ENCODE measurements at places on chromosomes 13 and 19.

DNA sequence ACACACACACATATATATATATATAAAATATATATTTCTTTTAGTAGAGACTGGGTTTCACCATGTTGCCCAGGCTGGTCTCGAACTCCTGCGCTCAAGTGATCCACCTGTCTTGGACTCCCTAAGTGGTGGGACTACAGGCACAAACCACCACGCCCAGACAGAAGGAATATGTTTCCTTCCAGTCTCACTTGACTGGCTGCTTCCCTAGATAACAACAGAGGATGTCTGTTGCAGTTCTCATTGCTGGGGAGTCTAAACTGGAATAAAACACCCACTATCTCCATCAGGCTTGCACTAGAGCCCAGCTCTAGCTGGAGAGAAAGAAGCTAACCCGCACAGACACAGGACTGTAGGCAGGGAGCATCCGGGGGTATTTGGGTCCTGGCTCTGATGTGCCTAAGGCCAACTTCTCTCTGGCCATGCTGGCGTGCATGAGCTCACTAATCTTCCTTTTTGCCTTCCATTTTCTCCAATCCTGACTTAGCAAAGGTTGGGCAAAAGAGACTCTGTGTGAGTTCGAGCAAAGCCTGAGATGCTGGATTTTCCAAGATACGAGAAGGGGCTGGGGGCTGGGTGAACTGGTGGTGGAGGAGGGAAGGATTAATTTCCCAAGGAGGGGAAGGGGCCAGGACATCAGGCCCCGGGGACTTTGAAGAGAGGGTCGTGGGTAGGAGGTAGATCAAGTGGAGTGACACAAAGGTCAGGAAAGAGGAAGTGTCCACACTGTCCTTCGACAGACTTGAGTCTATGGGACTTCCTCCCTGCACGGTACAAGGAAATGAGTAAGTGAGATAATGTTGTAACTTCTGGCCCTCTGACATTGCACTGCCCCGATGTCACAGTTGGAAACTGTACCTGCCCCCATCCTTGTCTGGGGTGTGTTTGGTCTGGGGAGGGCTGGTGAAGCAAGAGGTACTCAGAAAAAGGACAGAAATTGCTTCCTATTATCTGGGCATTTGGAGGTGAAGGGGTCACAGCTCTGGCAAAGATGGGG, 22.5 kb upstream of the ALOX5AP start:
- DNase-seq = peak; percentile 32

DNA sequence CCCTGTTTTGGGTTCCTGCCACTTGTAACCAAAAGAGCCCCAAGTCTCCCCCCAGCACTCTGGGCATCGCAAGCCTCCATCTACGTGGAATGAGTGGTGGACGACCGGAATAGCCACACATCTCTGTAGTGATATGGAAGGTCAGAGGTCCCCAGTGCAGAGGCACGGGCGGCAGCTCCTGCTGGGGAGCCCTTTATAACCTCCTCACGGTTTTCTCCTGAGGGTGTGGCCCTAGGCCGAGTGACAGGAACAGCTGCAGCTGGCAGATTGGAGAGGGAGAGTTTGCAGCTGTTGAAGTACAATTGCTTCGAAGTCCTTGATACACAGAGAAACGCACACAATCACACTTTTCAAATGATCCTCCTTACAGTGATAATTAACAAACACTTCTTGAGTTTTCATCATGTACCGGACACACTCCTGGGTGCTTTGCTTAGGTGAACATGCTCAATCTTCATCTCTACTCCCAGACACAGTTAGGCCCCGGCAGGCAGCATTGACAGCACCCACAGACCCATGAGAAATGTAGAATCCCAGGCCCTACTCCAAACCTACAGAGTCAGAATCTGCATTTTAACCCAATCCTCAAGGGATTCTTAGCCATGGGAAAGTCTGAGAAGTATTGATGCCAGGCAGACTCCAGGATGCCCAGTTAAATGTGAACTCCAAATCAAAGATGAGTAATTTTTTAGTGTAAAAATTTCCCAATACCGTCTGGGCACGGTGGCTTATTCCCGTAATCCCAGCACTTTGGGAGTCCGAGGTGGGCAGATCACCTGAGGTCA, 4.9 kb upstream of the ZNF787 start:
- DNase-seq = peak; percentile 59

DNA sequence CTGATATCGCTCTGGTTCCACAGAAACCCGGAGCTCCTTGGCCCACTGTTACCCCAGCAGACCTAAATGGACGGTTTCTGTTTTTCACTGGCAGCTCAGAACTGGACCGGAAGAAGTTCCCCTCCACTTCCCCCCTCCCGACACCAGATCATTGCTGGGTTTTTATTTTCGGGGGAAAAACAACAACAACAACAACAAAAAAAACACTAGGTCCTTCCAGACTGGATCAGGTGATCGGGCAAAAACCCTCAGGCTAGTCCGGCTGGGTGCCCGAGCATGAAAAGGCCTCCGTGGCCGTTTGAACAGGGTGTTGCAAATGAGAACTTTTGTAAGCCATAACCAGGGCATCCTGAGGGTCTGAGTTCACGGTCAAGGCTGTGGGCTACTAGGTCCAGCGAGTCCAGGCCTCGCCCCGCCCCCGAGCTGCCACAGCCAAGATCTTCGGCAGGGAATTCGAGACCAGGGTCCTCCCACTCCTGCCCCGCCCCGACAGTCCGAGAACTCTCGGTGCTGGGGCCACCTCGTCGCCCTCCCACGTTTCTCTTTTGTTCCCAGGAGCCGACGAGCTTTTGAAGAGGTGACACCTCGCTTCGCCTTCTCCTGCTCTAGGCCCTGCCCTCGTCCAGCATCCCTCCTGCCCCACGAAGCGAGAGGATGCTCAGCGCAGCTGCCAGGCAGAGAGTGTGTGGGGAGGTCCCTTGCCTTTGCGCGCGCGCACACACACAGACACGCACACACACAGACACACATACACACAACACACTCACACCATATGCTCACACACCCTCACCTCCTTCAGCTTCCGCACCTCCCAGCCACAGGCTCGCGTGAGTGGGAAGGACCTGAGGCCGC, 8.8 kb downstream of the ZIC2 start:
- no peak for DNase-seq

- DNase-seq = peak; percentile 41
Observed at GRCh38 chr13:36275190-36276002, 22.2 kb downstream of the CCDC169 start.
